ENCODE measurements at places on chromosomes 4 and X.

DNA sequence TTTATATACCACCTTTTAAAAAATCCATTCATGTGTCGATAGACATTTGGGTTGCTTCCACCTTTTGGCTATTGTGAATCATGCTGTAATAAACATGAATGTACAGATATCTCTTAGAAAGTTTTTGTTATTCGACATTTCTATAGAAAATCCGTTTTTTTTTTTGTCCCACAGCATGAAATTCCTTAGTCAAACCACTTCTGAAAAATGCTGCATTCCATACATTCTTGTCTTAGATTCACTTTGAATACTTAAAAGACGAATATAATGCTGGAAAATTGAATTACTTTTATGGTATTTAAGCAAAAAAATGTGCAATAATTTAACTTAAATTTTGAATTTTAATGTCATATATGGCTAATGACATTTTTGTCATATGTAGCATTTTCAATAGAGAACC, 1345.5 kb downstream of the TECRL start:
- DNase-seq = no peak

DNA sequence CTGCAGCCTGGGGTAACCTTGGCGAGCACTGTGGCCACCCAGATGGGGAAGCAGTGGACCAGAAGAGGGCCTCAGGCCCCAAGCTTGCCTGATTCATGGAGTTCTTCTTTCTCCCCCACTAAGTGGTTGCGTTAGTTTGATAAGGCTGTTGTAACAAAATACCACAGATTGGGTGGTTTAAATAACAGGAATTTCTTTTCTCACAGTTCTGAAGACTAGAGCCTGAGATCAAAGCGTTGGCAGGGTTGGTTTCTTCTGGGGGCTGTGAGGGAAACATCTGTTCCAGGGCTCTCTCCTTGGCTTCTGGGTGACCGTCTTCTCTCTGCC, 105.7 kb upstream of the GATB start:
- no peak for DNase-seq

DNA sequence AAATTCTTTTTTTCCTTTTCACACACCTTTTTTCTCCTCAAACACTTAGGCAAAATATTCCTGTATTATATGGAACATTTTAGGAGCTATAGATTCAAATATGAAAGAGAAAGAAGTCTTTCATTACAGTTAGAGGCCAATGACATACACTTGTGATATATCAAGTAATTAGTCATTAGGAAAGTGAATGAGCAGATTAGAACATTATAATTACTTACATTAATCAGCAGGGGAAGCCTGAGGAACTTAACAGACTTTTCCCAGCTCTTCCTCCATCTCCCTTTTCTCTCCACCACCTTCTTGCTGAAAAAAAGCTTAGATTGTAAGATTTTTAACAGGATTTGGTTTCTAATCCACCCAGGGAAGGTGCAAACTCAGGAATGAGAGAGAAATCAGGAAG, 29.6 kb downstream of the KLF3 start:
- DNase-seq = no peak

DNA sequence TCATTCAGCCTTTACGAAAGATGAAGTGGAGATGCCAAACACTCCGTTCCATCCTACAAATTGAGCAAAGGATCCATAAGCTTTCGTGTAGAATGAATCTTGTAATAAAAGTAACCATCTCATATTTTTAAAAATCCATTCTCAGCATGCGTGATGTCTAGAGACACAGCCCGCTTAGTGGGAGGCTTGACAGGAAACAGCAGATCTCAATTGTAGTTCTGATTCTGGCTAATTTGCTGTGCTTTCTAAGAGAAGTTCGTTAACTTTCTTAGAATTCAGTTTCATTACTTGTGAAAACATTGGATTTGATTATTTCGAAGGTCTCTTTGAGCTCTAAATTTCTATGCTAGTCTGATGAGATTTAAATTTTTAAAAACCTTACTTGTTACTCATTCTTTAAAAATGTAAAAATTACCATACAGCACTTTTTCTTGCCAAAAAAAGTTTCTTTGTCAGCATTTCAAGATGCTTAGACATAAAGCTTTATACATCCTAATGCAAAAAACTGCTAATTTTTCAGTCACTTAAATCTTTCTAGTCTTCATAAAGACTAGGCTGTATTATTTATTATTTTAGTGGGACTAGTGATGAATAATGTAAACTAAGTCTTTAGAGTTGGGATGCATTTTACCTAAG, 66.9 kb upstream of the NEIL3 start:
- DNase-seq = no peak

DNA sequence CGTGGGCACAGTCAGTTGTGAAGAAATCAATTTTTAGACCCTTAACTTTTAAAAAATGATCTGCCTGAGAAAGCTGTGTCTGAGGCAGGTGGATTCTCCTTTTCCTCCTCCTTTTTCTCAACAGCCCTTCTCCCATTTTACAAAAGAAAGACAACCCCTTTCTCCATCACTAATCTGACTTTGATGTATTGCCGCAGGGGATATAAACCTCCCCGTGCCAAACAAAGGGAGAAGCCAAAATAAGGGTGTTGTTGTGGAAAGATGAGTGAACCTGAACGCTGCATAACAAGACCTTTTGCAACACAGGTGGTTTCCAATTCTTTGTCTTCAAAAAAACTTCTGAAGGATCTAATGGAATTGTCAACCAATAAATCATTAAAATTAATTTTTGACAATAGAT, 8.4 kb upstream of the FHL1 start:
- no peak for DNase-seq

GRCh38 chr4:58981828-58982227, 1871.6 kb upstream of the IGFBP7 start:
- no peak for DNase-seq

DNA sequence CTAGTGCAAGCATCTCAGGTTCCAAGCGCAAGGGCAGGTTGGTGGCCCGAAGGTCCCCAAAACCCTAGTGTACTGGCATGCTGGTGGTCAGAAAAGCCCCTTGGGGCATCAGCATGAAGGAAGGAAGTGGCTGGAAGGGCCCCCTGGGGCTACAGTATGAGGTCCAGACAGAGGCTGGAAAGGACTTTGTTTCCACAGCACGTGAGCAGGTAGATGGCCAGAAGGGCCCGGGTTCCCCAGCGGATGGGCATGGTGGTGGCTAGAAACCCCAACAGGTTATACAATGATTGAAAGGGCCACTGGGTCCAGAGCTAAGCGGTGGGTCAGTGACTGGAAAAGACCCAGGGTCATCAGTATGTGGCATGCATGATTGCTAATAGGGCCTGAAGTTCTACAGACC, 34.7 kb upstream of the DCAF8L1 start:
- DNase-seq = no peak

GRCh38 chr4:107997794-107998193, 8.1 kb downstream of the HADH start:
- no peak for DNase-seq

GRCh38 chr4:155592938-155593297, 73.7 kb upstream of the GUCY1A1 start:
- DNase-seq = no peak

GRCh38 chr4:87901422-87901992, 68.7 kb downstream of the MEPE start:
- no peak for DNase-seq

DNA sequence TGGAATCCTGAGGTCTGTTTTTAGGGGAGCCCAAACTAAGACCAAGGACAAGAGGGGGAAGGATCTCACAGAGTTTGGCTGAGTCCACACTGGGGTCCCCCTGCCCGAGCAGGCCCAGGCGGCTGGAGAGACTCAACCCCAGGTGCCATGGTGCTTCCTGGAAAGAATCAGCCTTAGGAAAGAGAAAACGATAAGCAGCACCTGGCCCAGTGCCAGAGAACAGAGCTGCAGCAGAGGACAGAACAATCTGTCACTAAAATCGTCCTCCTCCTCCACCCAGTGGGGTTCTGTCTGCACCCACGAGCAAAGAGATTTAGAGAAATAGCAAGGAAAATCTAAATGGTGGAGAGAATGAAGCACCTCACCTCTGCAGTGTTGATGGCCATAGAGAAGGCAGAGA, 470.5 kb downstream of the BCOR start:
- no peak for DNase-seq

GRCh38 chr4:30460818-30461217, 259.4 kb upstream of the PCDH7 start:
- no peak for DNase-seq

GRCh38 chr4:1002631-1003251, 8.7 kb upstream of the FGFRL1 start:
- DNase-seq = no peak

- no peak for DNase-seq
Observed at GRCh38 chr4:67581208-67581857, 22.8 kb downstream of the STAP1 start.

DNA sequence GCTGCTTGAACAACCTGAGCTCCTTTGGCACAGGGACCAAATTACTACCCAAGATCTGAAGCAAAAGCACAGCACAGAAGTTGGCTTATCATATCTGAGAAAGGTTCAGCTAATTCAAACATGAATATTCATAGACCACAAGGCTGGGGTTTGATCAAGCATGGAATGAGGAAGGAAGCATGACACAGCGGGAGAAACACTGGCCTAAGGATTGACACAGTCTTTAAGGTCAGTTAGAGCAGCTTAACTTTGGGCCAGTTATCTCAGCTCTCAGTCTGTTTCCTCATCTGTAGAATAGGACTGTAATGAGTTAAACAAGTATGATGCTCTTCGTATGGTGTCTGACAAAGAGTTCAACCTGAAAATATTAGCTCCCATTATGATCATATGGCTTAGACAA, 88.5 kb upstream of the CBR4 start:
- DNase-seq = no peak

DNA sequence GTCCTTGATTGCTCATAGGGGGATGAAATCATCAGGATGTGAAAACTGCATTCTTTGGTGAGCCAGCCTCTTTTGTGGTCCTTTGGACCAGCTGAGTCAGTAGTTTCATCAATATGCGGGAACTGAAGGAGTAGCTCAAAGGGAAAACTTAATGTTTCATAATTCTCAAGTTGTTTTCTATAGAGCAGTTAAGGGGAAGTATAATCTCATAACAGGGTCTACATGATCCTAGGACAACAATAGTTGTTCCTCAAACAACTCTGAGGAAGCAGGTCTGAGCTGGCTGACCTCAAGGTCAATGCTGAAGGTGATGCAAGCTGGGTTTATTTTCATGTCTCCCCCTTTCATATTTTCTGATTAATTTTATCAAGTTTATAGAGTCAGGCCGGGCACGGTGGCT, 36.1 kb upstream of the IRF2 start:
- DNase-seq = no peak

GRCh38 chr4:185518069-185518468, 17.2 kb downstream of the PDLIM3 start:
- DNase-seq = no peak
